ENCODE measurements at places on chromosomes 7 and 10. TPM values are rescaled to one million over a fixed set of nuclear protein-coding genes. Genes with fewer than 3 reads are reported as not detected.

GRCh38 chr7:151451626-151452571 lies 12.0 kb upstream of the CRYGN start:
- DNase-seq: no peak
- H3K4me1 ChIP-seq: no peaks in the 10 kb centered on the region
- H3K36me3 ChIP-seq: no peaks in the 10 kb centered on the region
- H3K4me3 ChIP-seq: no peak overlapping the region
- no peak overlapping the region for H3K27ac ChIP-seq
- H3K27me3 ChIP-seq: no peaks in the 10 kb centered on the region

DNA sequence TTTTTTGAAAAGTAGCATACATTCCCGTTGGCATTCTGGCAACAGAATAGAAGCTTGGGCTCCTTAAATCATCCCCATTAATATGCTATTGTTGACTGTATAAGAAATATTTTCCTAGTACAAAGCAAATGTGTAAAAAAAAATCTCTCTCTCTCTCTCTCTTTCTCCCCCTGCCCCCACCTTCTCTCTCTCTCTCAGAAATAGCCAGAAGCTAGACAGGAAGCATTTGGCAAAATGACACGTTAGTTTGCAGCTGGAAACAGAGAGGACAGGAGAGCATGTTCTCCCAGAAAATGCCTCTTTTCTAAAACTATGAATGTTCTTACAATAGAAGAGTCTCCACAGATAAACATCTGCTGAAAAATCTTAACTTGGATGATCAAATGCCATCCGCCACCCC lies 59.6 kb upstream of the AKR1E2 start:
- H3K27ac ChIP-seq: no peak overlapping the region
- H3K4me3 ChIP-seq: no peak overlapping the region
- no peaks in the 10 kb centered on the region for H3K4me1 ChIP-seq
- no peak for DNase-seq
- no peaks in the 10 kb centered on the region for H3K27me3 ChIP-seq

- H3K36me3 ChIP-seq: no peaks in the 10 kb centered on the region
- H3K27ac ChIP-seq: no peak overlapping the region
- no peak overlapping the region for H3K4me3 ChIP-seq
- no peaks in the 10 kb centered on the region for H3K4me1 ChIP-seq
- DNase-seq: no peak
These were observed 38.0 kb upstream of the SRPK2 start for GRCh38 chr7:105426606-105427146.

DNA sequence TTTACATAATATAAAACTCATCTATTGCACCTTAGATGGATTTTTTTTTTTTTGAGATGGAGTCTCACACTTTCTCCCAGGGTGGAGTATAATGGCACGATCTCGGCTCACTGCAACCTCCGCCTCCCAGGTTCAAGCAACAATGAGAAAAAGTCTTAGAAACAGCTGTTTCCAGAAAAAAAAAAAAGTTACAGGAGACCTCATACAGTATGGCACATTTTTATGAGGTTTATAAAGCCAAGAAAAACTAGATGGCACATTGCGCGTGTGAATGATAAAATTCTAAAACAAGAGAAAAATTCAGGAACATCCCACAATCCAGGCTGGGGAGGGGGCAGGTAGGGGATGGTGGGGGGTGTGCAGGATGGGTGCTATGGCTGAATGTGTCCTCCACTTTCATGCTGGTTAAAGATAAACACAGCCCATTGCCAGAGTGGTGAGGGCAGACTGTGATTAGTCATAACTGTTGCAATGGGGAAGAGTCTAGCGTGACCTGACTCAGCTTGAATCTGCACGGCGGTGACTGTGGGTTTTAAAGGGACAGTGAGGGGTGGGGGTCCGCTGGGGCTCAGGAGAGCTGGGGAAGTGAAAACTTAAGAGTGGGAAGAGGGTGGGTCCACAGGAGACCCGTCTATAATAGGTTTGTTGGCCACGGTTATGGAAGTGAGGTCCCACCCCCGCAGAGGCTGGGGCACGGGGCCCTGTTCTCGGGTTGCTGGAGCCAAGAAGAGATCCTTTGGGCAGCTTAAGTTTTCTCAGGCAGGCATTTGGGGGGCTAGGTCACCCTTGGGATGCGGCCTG lies 11.9 kb upstream of the LRRC27 start:
- H3K27ac ChIP-seq: no peak overlapping the region
- H3K4me1 ChIP-seq: no peaks in the 10 kb centered on the region
- H3K27me3 ChIP-seq: no peaks in the 10 kb centered on the region
- peak; percentile 42 for DNase-seq

DNA sequence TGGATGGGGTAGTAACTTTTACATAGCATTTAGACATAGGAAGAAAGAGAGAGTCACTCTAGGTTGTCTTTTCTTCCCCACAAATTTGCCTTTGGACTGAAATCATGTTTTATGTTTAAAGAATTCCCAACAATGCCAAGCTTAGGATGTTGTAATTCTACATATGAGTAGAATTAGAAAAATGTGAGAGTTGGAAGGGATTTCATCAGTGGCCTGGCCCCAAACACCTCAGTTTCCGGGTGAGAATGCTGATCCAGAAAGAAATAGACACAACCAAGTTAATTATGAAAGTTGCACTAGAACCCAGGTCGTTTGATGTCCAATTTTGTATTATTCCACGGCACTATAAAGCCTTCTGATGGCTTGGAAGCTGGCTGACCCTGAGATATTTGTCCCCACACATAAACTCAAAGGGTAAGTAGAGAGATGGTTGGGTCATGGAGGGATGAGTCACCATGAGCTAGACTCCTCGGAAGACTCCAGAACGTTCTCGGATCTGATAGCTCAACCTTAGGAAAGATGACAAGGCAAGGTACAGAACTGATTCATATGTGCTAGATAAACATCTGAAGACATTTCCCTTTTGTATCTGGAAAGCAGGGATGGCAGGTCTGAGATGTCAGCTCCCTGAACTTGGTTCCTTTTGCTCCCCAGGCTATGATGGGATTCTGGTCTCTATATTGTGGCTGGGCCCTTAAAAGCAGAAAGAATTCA lies 48.8 kb upstream of the SLC35B4 start:
- no peak overlapping the region for H3K27ac ChIP-seq
- no peaks in the 10 kb centered on the region for H3K36me3 ChIP-seq
- DNase-seq: no peak
- H3K4me1 ChIP-seq: no peaks in the 10 kb centered on the region

GRCh38 chr10:125985557-125986240 lies 89.3 kb downstream of the FANK1 start:
- H3K27me3 ChIP-seq: no peaks in the 10 kb centered on the region
- no peaks in the 10 kb centered on the region for H3K36me3 ChIP-seq
- H3K27ac ChIP-seq: no peak overlapping the region
- H3K4me3 ChIP-seq: no peak overlapping the region
- H3K4me1 ChIP-seq: no peaks in the 10 kb centered on the region

GRCh38 chr7:138785587-138786437 lies 12.0 kb upstream of the TMEM213 start:
- H3K4me1 ChIP-seq: no peaks in the 10 kb centered on the region
- no peaks in the 10 kb centered on the region for H3K27me3 ChIP-seq
- H3K36me3 ChIP-seq: no peaks in the 10 kb centered on the region
- no peak overlapping the region for H3K27ac ChIP-seq
- no peak overlapping the region for H3K4me3 ChIP-seq
- no peak for DNase-seq

GRCh38 chr10:4581929-4582328 lies 244.1 kb upstream of the AKR1E2 start:
- no peaks in the 10 kb centered on the region for H3K36me3 ChIP-seq
- no peak for DNase-seq

DNA sequence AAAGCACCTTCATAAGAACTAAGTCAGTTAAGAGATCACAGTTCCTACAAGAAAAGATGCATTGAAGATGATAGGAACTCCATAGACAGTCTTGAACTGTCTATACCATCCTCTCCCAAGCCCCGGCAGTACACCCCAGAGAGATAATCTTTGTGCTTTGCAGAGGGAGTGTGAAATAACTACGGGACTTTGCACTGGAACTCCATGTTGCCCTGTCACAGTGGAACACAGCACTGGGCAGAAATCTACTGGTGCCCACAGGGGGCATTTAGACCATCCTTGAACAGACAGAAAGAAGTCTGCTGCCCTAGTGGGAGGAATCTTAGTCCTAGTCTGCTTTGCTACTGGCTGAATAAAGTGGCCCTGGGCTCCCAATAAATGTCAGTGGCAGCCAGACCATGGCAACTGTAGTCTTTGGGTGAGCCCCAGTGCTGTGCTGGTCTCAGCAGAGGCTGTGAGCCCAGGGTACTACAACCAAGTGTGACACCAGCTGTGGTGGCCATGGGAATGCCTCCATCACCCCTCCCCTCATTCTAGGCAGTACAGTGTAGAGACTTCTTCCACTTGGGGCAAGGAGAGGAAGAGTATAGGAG lies 107.7 kb upstream of the TMEM168 start:
- DNase-seq: no peak
- no peak overlapping the region for H3K4me3 ChIP-seq
- no peaks in the 10 kb centered on the region for H3K36me3 ChIP-seq
- no peaks in the 10 kb centered on the region for H3K27me3 ChIP-seq

DNA sequence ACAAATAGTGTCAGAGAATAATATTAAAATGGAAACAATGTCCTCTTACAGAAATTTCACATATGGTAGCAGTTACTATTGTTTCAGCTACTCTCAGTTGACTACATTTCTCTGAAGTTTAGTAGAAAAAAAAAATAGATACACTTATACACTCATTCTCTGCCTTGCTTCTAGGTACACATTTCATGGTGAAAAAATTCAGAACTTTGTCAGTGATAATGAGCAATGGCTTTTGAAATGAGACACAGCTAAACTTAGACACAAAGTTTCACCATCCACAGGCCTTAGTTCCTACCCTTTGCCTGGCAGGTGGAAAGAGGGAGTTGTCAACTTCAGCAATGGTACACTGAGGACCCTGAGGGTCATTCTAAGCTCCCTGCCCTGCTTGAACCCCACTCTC lies 69.2 kb downstream of the CPVL start:
- no peak for DNase-seq
- no peaks in the 10 kb centered on the region for H3K36me3 ChIP-seq
- no peak overlapping the region for H3K27ac ChIP-seq
- no peaks in the 10 kb centered on the region for H3K4me1 ChIP-seq
- no peak overlapping the region for H3K4me3 ChIP-seq

GRCh38 chr10:70191161-70191971 lies 21.1 kb upstream of the SAR1A start:
- no peak overlapping the region for H3K27ac ChIP-seq
- no peak overlapping the region for H3K4me3 ChIP-seq

- H3K4me1 ChIP-seq: no peaks in the 10 kb centered on the region
- H3K27ac ChIP-seq: no peak overlapping the region
- no peak overlapping the region for H3K4me3 ChIP-seq
- DNase-seq: no peak
- H3K36me3 ChIP-seq: no peaks in the 10 kb centered on the region
These were observed 14.2 kb downstream of the SNX8 start for GRCh38 chr7:2299870-2300512.

- no peak overlapping the region for H3K27ac ChIP-seq
- H3K36me3 ChIP-seq: no peaks in the 10 kb centered on the region
- H3K4me3 ChIP-seq: no peak overlapping the region
- H3K27me3 ChIP-seq: no peaks in the 10 kb centered on the region
- no peaks in the 10 kb centered on the region for H3K4me1 ChIP-seq
These were observed 16.2 kb downstream of the TMEM72 start for GRCh38 chr10:44927352-44927751.

- H3K4me3 ChIP-seq: no peak overlapping the region
- no peak for DNase-seq
- no peaks in the 10 kb centered on the region for H3K4me1 ChIP-seq
- H3K27me3 ChIP-seq: no peaks in the 10 kb centered on the region
- H3K36me3 ChIP-seq: no peaks in the 10 kb centered on the region
- no peak overlapping the region for H3K27ac ChIP-seq
These were observed 462.8 kb upstream of the ZWINT start for GRCh38 chr10:56823849-56824248.

DNA sequence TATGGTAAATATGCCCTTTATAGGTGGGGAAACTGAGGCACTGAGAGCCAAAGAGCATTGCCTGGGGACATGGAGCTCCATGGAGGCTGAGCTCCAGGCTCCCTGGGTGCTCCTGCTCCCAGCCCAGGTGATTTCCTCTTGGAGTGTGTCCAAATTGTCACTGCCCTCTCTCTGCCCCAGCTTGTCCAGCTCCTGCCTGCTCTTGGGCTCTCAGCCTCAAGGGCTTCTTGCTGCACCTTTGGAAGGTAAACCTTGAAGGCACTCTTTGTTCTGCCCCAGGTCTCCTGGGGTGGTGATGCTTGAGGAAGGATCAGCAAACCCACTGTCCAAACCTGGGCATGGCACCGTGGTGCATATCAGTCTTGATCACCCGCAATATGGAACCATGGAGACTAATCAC lies 166.1 kb downstream of the RPS24 start:
- H3K27me3 ChIP-seq: no peaks in the 10 kb centered on the region
- no peak overlapping the region for H3K4me3 ChIP-seq
- H3K27ac ChIP-seq: no peak overlapping the region

DNA sequence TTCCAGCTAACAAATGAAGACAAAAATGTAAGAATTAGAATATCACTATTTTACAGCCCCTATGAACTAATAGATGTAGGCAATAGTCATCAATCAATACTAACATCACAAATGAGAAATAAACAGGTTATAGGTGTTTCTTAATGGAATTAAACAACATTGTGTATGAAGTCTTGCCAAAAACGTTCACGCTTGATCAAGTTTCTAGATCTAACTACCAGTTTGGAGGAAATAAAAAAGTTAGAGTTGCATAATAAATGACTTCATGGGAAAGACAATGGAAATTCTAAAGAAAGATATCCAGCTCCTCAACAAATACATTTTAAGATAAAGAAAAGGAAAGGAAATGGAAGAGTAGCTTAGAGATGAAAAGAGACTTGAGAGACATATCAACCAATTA lies 19.7 kb downstream of the TAC1 start:
- H3K27ac ChIP-seq: no peak overlapping the region
- H3K36me3 ChIP-seq: no peaks in the 10 kb centered on the region
- no peaks in the 10 kb centered on the region for H3K27me3 ChIP-seq
- no peak for DNase-seq
- no peaks in the 10 kb centered on the region for H3K4me1 ChIP-seq
- H3K4me3 ChIP-seq: no peak overlapping the region

DNA sequence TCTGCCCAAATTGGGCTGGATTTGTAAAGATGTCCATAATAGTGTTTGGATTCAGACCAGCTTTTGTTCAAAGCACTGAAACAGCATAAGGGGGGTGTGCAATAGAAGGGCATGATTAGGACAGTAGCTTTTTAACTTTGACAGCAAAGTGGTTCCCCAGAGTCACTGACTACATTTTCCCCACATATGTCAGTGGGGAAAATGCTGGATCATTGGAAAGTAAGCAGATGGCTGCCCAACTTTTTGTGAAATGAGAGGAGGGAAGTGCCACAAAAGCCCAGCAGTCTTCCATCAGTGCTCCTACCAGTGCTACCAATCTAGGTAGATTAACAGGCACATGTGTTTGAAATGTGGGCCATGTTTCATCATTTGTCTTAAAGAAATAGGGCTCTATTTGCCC lies 162.8 kb downstream of the FZD1 start:
- H3K4me1 ChIP-seq: no peaks in the 10 kb centered on the region
- H3K27me3 ChIP-seq: no peaks in the 10 kb centered on the region
- H3K27ac ChIP-seq: no peak overlapping the region
- H3K4me3 ChIP-seq: no peak overlapping the region

GRCh38 chr10:30456266-30456665 lies 22.3 kb downstream of the MAP3K8 start:
- peaks cover 18% of the 10 kb centered on the region for H3K4me1 ChIP-seq
- no peaks in the 10 kb centered on the region for H3K27me3 ChIP-seq
- H3K4me3 ChIP-seq: peak overlapping the region; percentile 17
- no peaks in the 10 kb centered on the region for H3K36me3 ChIP-seq

HMX2 gene
- not detected for total RNA-seq

RPEL1 gene
- total RNA-seq: not detected

VSTM2A gene
- total RNA-seq: not detected

RRP12 gene
- 22.0 TPM for total RNA-seq

FAM13C gene
- not detected for total RNA-seq

GIMAP5 gene
- 58.7 TPM for total RNA-seq

INHBA gene
- not detected for total RNA-seq

All from naive thymus-derived CD4-positive, alpha-beta T cell (primary cell).